ENCODE measurements at places on chromosomes 5 and 9.

DNA sequence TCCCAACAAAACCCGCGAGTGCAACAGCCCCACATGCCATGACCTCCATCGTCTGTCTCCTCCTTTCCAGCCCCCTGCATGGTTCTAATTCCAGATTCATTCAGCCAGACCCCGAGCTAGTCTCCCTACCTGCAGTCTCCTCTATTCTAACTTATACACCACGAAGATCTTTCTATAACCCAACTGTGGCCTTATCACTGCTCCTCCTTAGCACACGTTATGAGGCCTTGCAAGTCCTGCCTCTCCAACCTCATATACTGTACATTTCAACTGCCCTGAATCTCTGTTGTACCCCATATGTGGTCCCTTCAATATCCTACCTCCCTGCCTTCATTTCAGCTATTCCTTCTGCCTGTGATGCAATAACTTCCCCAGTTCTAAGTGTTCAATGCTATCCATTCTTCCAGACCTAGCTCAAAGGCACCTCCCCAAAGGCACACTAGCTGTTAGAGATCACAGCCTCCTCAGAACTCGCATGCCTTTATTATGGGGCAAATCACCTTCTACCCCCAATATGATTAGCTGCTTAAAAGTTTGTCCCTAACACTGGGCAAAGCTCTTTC is 215.1 kb upstream of the TRIM32 start:
- no peak for DNase-seq

- no peak for DNase-seq
Measured at GRCh38 chr5:104843822-104844221, 1281.2 kb upstream of the NUDT12 start.

GRCh38 chr5:107303171-107303968 is 367.4 kb downstream of the EFNA5 start:
- no peak for DNase-seq

GRCh38 chr9:135880438-135880837 is 26.9 kb downstream of the CAMSAP1 start:
- DNase-seq: no peak

GRCh38 chr9:95606489-95607350 is 89.9 kb upstream of the PTCH1 start:
- no peak for DNase-seq

GRCh38 chr9:87537625-87538024 is 40.0 kb downstream of the DAPK1 start:
- DNase-seq: no peak

DNA sequence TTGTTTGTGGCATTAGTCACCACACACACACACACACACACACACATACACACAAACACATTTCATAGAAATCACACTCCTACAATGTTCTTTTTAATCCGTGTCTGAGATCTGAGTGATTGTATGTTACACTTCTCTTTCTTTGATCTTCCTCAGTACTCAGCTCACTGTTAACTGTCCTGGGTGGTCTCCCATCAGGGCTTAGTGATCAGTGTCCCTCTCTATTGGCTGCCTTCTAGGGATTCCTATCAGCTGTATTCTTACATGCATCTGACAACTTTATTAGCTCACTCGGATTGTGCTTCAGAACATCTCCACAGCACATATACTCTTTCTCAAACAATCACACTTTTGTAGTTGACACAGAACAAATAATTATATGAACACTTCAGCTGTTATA is 170.2 kb upstream of the POU5F2 start:
- DNase-seq: no peak

DNA sequence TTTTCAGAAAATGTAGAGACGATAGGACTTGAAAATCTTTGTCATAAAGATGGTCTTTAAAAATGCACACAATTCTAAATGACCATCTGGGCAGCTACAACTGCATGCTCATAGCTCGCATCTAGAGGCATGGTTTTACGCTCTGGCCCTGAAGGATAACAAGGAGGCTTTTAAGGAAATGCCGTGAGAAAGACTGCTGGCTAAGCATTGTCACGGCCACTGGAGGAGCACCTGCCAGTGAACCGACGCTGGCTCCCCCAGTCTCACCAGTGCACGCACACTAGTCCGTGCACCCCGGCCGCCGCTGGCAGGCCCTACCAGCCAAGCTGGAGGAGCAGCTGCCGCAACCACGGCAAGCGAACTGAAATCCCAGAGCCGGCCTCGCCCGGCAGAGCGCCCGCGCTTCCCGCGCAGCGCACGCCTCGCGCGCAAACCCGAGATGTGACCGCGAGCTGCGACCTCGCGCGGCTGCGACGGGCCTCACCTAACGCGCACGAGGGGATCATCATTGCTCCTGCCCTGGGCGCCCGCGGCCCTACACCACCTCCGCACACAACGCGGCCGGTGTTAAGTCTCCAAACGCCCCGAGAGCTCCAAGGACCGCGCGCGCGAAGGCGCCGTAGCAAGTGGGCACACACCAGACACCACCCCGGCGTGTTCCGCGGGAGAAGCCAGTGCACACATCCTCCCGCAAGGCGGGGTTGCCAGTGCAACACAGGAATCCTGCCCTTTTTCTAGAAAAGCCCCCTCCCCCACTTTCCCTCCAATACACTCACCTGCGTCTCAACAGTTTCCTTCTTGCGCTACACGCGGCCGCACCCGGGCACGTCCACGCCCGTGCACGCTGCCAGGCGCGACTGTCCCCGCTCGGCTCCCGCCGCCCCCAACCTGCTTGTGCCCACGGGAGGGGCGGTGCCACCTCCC is 5.3 kb downstream of the ELAVL2 start:
- DNase-seq: no peak

DNA sequence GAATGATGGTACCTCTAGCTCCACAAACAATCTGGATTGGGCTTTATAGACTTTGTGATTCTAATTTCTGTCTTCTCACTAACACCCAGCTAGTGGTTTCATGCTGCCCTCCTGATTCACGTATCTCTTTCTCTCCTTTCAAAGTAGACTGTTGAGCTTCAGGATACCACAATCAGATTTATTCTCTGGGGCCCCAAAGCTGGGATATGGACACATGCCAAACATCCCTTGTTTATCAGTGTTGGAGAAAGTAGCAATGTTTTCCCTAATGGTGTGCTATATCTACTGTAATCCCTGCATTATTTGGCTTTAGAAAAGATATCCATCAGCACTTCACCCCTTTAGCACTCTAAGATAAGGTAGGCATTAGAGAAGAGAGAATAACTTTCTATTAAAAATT is 361.0 kb downstream of the FGF10 start:
- DNase-seq: no peak

DNA sequence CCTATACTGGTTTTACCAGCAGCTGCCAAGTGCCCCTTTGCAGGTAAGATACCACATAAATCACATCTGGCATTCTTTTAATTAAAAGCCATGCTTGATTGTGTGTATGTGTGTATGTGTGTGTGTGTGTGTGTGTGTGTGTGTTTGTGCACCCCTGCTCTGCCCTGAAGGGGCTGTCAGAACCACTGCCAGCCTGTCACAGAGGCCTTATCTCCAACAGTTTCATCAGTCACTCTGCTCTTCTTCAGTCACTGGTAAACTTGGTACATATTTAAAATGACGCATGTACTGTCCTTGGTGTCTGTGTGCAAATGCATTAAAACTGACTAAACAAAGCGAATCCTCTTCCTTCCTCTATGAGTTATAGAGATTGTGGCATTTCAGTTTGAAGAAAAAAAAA is 19.0 kb upstream of the NR5A1 start:
- no peak for DNase-seq

DNA sequence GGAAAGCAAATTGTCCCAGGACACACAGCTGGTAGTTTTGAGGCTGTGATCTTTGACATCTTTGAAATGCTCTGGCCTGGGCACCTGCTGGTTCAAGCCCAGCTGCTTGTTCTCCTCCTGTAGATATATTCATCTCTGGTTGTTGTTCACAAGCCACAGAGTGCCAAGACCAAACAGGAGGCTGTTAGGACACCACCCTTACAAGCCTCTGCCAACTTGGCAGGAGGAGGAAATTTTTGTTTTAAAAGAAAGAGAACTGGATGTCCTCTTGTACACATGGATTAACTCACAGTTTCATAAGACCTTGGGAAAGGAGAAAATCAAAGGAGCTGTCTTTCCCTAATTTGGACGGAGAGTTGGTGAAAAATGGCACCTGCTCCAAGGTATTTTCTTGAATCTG is 8.5 kb upstream of the ZFP62 start:
- no peak for DNase-seq

DNA sequence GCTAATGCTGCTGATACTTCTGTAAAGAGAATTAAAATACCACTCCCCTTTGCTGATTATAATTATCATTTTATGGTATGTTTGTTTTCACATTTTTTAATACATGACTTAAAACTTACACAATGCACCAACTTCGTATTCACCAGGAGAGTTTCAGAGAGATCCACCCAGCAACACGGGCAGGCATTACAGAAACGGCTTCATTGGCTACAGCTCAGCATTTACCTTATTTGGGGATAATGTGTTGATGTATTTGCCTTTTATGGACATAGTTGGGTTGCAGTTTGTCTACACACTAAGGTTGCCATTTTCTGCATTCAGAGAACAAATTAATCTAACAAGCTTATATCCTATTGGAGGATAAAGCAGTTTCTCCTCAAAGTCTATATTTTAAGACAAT is 423.6 kb downstream of the PRDM9 start:
- DNase-seq: no peak

- no peak for DNase-seq
Measured at GRCh38 chr9:137070906-137071275, 534 bp upstream of the SAPCD2 start.

DNA sequence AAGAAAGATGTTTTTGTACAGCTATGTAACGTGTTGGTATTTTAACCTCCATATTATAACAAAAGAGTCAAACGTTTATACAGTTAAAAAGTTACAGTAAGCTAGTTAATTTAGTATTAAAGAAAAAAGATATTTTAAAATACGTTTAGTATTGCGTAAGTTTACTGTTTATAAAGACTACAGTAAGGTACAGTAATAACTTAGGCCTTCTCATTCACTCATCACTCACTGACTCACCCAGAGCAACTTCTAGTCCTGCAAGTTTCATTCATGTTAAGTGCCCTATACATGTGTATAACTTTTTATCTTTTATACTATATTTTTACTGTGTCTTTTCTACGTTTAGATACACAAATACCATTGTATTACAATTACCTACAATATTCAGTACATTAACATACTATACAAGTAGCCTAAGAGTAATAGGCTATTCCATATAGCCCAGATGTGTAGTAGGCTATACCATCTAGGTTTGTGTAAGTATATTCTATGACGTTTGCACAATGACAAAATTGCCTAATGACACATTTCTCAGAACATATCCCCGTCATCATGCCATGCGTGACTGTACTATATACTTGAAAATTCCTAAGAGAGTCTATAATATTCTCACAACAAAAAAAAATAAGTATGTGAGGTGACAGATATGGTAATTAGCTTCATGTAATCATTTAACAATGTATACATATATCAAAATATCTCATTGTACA is 33.8 kb downstream of the ERP44 start:
- no peak for DNase-seq

Measured in activated naive CD4-positive, alpha-beta T cell treated with anti-CD3 and anti-CD28 coated beads, Interleukin-2, amount 10 ng/mL, durations not matched to agents 7 days and 5 days (primary cell).